ELF-1 (cell line): ENCODE measurements at places on chromosomes 1 and 21.

GRCh38 chr1:62800281-62800680, 16.3 kb downstream of the ATG4C start:
- no peak for DNase-seq

GRCh38 chr1:203672346-203672745, 45.7 kb downstream of the ATP2B4 start:
- DNase-seq: peak; percentile 51

DNA sequence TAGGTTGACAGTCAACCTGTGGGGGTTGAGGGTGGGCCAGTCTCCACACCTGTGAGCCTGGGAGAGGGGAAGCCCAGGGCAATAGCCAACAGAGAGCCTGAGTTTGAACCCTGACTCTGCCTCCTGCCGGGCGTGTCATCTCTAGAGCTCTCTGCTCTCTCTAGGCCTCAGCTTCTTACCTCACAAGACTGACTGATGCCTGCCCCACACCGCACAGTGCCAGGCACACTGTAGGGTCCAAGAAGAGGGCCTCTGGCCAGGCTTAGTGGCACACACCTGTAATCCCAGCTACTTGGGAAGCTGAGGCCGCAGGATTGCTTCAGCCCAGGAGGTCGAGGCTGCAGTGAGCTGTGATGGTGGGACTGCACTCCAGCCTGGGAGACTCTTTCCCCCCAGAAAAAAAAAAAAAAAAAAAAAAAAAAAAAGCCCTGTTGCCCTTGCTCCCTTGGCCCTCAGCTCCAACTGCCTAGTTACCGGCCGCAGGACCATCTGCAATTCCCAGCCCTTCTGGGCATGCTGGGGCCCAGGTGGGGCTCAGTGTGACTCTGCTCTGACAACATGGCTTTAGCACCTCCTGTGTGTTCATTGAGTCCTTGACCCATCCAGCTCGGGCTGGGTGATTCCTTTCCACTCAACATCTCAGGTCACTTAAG, 25.1 kb downstream of the GRHL3 start:
- DNase-seq: no peak

DNA sequence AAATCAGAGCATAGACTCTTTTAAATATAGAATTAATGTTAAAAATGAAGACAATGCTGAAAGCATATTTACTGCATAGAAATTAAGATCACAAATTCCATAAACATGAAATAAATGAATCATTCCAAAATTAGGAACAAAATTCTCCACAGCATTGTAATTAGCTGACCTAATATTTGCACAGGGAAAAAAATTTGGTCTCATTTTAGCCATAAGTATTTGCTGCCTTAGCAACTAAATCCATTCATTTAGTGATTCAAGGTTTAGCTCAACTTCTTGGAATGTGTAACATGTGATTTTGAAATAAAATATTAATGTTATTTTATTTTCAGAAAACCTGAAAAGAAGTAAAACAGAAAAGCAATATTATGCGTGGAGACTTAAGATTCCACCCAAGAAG, 25.5 kb downstream of the ADAMTS5 start:
- no peak for DNase-seq

GRCh38 chr1:94806441-94806871, 13.7 kb upstream of the SLC44A3 start:
- DNase-seq: peak; percentile 27

DNA sequence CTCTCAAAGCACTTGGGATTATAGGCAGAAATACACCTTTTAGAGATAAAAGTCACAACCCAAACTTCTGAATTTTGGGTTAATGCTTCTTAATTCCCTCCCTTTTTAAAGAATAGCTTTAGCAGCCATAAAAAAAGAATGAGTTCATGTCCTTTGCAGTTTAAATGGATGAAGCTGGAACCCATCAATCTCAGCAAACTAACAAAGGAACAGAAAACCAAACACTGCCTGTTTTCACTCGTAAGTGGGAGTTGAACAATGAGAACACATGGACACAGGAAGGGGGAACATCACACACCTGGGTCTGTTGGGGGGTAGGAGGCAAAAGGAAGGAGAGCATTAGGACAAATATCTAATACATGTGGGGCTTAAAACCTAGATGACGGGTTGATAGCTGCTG, 55.8 kb downstream of the SLC27A3 start:
- no peak for DNase-seq

DNA sequence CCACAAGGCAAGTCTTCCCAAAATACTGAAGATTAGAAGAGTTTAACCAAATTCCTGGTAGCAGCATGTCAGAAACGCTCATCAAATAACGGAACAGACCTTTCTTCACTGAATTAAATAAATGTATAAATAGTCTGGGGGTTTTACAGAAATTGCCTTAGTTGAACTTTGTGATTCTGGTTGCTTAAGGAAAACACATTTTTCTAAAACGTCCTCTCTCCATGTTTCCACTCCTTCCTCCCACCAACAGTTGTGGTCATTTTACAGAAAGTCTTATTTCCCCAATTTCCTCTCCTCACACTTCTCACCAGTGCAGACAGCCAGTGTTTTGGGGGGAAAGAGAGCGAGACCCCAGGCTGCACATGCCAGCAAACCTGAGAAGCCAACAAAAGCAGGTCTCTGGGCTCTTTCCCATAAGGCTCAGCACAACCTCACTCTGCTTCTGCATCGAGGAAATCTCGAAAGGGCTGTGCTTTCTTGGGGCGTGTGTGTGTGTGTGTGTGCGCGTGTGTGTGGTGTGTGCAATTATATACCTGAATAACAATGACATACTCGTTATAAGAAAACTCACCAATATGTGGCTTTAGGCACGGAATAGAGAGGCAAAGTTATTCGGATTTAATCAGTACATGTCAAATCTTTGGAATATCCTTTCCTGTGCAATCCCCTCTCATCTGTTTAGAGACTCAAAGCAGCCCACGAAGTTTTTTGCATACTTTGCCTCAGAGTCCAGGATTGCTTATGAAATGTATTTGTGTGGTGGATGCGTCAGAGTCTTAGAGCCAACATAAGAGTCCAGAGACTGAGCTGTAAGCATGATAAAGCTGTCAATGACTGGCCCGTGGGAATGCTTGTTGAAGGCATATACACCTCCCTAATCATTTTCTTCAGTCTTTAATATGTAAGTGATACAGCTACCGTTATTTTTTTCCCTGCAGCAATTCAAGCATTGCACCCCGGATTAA, 2.0 kb downstream of the KCNJ15 start:
- no peak for DNase-seq

- DNase-seq: no peak
These were observed 264.4 kb downstream of the NTNG1 start for GRCh38 chr1:107405236-107405635.

- DNase-seq: no peak
These were observed 33.4 kb downstream of the KIAA1614 start for GRCh38 chr1:180946056-180946455.

- DNase-seq: no peak
These were observed 913.5 kb downstream of the MRPL39 start for GRCh38 chr21:24693779-24694178.

GRCh38 chr1:200228486-200228885, 181.3 kb downstream of the ZNF281 start:
- DNase-seq: no peak

GRCh38 chr1:61318319-61319125, 236.2 kb downstream of the NFIA start:
- no peak for DNase-seq

- peak; percentile 63 for DNase-seq
These were observed 12.5 kb upstream of the SARS1 start for GRCh38 chr1:109201123-109201703.

- DNase-seq: no peak
These were observed 108.0 kb downstream of the SGIP1 start for GRCh38 chr1:66641891-66642473.

- peak; percentile 38 for DNase-seq
These were observed 429 bp downstream of the SRRM1 start for GRCh38 chr1:24643363-24644099.
